ENCODE measurements at places on chromosomes 16 and 17.

DNA sequence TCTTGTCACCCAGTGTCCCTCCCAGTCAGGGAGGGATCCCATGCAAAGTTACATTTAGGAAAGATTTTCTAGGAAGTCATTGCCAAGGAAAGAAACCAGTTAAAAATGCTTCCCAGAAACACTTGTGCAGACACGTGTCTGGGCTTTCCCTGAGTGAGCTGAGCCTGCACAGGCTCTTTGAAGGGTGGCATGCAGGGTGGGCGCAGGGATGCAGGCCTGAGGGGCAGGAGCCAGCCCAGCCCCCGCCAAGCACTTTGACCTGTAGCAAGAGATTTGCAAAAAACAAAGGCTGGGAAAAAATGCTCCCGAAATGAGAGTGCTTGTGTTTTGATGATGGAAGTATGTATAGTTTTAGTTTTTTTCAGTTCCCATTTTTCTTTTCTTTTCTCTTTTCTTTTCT lies 52.4 kb downstream of the B9D1 start:
- H3K4me1 ChIP-seq = no peaks in the 10 kb centered on the region
- no peaks in the 10 kb centered on the region for H3K36me3 ChIP-seq
- H3K27ac ChIP-seq = no peak overlapping the region
- no peak overlapping the region for H3K4me3 ChIP-seq
- no peaks in the 10 kb centered on the region for H3K27me3 ChIP-seq
- DNase-seq = peak; percentile 33

- no peak for DNase-seq
- no peak overlapping the region for H3K4me3 ChIP-seq
- no peaks in the 10 kb centered on the region for H3K27me3 ChIP-seq
- no peaks in the 10 kb centered on the region for H3K4me1 ChIP-seq
- no peaks in the 10 kb centered on the region for H3K36me3 ChIP-seq
Observed at GRCh38 chr17:72774236-72774635, 318.3 kb downstream of the SLC39A11 start.

- H3K4me1 ChIP-seq = peaks cover 12% of the 10 kb centered on the region
- no peak overlapping the region for H3K4me3 ChIP-seq
- H3K27ac ChIP-seq = no peak overlapping the region
- DNase-seq = no peak
- H3K36me3 ChIP-seq = no peaks in the 10 kb centered on the region
Observed at GRCh38 chr16:67779256-67780014, 26.9 kb downstream of the RANBP10 start.

DNA sequence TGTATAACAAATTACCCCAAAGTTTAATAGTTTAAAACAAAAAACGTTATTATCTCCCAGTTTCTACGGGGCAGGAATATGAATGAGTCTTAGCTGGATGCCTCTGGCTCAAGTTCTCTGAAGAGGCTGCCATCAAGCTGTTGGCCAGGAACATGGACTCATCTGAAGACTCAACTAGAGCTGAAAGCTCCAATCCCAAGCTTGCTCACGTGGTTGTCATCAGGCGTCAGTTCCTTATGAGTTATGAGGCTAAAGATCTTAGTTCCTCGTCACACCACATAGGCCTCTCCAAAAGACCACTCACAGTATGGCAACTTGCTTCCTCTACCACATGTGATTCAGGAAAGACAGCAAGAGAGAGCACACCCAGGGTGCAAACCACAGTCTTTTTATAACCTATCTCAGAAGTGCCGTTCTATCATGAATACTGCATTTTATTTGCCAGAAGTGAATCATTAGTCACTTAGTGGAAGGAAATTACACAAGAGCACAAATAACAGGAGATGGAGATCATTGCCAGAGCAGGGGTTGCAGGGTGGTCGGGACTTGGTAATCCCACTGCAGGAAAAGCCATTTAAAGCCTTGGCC lies 48.7 kb upstream of the NLK start:
- H3K27ac ChIP-seq = no peak overlapping the region
- H3K27me3 ChIP-seq = no peaks in the 10 kb centered on the region
- H3K36me3 ChIP-seq = no peaks in the 10 kb centered on the region
- no peak for DNase-seq

DNA sequence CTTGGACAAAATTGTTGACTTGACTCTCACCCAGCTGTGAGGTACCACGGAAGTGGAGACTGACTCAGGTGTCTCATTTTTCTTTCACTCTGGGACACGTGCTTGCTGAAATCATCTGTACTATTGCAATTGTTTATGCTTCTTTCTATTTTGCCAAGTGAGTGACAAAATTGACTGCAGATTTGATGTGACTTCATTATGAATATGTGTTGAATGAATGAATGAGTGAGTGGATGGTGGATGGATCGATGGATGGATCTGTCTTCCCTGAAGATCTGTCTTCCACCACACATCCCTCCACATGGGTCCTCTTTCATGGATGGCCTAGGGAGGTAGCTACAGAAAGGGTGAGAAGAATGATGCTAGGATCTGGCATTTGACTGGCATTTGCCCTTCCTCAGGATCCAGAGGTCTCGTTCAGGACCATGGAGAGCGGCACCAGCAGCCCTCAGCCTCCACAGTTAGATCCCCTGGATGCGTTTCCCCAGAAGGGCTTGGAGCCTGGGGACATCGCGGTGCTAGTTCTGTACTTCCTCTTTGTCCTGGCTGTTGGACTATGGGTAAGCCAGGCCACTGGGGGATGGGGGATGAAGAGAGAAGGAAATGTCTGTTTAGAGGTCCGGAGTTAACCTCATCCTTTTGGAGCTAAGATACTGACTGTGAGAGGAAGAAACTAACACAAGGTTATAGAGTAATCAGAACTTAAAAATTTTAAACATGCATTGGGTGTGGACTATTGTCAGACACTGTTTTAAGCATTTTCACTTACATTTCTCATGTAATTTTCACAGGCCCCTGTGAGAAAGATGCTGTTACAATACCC lies 12.7 kb downstream of the SLC5A11 start:
- no peak overlapping the region for H3K27ac ChIP-seq
- no peaks in the 10 kb centered on the region for H3K36me3 ChIP-seq
- DNase-seq = peak; percentile 61
- no peaks in the 10 kb centered on the region for H3K4me1 ChIP-seq
- no peaks in the 10 kb centered on the region for H3K27me3 ChIP-seq
